ENCODE measurements at places on chromosomes 12 and 14.

DNA sequence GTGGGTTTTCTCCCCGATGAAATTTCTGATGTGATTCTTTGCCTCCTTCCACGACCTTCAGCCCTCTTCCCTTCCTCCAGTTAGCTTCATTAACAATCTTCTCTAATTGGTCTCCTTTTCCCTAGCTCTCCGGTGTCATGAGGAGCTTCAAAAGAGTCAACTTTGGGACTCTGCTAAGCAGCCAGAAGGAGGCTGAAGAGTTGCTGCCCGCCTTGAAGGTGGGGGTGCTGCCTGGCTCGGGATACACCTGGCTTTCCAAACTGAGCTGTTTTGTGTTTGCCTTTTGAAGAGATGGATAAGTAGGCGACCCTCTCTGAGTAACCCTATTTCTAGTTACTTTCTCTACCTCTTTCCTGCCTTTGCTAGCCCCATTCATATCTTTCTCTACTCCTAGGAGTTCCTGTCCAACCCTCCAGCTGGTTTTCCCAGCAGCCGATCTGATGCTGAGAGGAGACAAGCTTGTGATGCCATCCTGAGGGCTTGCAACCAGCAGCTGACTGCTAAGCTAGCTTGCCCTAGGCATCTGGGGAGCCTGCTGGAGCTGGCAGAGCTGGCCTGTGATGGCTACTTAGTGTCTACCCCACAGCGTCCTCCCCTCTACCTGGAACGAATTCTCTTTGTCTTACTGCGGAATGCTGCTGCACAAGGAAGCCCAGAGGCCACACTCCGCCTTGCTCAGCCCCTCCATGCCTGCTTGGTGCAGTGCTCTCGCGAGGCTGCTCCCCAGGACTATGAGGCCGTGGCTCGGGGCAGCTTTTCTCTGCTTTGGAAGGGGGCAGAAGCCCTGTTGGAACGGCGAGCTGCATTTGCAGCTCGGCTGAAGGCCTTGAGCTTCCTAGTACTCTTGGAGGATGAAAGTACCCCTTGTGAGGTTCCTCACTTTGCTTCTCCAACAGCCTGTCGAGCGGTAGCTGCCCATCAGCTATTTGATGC, 797 bp downstream of the ESPL1 start:
- DNase-seq = no peak

DNA sequence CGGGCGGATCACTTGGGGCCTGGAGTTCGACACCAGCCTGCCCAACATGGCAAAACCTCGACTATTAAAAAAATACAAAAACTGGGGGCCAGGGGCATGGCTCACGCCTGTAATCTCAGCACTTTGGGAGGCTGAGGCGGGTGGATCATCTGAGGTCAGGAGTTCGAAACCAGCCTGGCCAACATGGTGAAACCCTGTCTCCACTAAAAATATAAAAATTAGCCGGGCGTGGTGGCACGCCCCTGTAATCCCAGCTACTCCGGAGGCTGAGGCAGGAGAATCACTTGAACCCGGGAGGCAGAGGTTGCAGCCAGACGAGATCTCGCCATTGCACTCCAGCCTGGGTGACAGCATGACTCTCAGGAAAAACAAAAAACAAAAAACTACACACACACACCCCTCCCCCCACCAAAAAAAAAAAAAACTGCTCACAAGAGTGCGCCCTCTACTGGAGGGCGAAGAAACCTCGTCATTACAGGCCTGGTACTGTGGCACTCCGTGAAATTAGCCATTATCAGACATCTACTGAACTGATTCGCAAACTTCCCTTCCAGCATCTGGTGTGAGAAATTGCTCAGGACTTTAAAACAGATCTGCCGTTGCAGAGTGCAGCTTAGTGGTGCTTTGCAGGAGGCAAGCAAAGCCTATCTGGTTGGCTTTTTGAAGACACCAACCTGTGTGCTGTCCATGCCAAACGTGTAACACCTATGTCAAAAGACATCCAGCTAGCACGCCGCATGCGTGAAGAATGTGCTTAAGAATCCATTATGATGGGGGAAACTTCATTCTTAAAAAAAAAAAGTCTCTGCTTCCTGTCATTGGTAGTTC, 7.7 kb downstream of the PPP1R3E start:
- peak; percentile 74 for DNase-seq

DNA sequence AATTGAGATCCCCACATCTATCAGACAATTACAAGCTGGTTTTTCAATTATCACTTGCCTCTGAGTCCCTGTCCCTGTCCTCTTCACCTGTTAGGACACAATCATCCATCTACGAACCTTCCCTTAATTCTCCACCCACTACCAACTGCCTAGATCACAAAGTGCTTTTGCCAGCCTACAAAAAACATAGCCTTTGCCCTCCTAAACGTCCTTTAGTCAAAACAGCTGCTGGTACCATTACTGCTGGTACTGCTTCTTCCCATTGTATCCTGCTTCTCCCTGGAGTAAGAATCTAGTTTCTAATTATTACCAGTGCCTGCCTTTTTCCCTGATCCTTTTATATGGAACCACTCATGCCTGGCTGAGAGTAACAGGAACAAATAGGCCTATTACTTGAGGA, 82.1 kb downstream of the CPNE8 start:
- DNase-seq = no peak

DNA sequence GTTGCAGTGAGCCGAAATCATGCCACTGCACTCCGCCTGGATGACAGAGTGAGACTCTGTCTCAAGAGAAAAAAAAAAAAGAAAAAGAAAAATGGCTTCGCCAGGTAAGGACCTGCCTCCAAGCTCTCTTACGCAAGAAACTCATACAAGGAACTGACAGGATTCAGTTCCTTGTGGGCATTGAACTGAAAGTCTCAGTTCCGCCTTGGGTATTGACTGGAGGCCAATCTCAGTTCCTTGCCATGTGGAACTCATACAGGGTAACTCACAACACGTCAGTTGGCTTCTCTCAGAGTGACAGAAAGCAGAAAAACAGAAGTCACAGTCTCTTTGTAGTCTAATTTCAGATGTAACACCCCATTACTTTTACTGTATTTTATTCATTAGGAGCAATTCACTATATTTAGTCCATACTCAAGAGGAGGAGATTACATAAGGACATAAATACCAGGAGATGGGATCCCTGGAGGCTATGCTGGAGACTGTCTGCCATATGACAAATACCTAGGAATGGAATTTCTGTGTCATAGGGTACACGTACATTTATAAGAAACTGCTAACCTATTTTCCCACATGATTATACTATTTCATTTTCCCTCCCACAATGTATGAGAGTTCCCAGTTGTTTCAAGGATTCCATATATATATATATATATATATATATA, 11.4 kb upstream of the NOPCHAP1 start:
- no peak for DNase-seq

GRCh38 chr14:35414365-35414764, 9.8 kb upstream of the NFKBIA start:
- no peak for DNase-seq

DNA sequence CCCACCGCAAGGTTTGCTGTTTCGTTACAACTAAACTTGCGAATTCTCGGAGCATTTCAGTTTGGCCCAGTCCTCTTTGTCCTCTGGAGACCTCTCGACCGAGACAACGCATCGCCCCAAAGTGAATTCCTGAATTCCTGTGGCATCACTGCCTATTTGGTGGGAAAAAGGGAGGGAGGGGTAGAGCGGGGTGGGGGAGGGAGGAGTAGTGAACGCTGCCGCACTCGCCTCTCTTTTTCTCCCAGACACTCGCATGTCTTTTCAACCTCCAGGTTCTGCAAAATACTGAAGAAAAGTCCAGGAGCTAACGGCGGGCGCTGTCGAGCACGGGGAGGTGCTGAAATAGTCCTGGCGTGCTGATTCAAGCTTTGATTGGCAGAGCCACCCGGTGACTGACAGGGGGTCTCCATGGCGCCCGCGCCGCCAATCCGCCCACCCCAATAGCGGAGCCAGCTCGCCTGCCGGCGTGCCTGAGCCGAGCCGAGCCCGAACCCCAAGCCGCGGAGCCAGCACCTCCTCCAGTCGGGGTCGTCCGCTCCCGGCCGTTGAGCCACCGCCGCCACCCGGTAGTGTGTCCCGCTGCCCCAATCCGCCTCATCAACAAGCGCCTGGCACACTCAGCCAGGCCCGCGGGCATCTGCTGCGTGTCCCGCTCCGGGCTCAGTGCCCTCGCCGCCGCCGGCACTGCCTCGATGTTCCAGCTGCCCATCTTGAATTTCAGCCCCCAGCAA, at the start of gene SIX6:
SIX6 (plus strand) TSS at position 440 of the 731 bp plus-strand sequence; CDS start at position 693, 253 bp downstream.
- DNase-seq = no peak

DNA sequence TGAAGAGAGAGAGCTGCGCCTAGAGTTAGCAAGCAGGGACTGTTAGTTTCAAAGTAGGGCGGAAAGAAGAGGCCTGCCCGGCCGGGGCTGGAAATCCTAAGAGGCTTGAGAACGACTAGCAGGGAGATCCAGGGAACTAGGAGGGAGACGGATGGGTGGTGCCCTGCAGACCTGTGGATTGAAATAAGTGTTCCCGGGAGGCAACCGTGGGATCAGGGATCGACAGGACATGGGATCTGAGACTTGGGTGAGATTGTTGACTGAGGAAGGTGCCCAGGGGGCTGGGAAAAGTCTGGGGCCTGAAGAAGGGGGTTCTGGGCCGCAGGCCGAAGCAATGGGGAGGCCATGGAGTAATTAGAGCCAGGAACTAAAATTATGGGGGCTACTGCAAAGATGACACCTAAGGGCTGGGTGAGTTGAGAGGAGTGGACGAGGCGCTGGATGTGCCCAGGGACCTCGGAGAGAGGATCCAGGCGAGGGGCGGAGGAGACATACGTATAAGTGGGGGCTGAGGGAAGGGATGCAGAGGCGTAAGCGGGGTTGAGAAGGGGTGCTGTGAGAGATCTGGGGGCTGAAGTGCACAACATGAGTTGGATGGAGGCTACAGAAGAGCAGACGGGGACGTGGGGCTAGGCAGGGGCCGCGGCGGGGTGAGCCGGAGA, 635 bp downstream of the LTA4H start:
- DNase-seq = no peak
